ENCODE measurements at places on chromosomes 2 and 18. TPM values are rescaled to one million over a fixed set of nuclear protein-coding genes. Genes with fewer than 3 reads are reported as not detected.

DNA sequence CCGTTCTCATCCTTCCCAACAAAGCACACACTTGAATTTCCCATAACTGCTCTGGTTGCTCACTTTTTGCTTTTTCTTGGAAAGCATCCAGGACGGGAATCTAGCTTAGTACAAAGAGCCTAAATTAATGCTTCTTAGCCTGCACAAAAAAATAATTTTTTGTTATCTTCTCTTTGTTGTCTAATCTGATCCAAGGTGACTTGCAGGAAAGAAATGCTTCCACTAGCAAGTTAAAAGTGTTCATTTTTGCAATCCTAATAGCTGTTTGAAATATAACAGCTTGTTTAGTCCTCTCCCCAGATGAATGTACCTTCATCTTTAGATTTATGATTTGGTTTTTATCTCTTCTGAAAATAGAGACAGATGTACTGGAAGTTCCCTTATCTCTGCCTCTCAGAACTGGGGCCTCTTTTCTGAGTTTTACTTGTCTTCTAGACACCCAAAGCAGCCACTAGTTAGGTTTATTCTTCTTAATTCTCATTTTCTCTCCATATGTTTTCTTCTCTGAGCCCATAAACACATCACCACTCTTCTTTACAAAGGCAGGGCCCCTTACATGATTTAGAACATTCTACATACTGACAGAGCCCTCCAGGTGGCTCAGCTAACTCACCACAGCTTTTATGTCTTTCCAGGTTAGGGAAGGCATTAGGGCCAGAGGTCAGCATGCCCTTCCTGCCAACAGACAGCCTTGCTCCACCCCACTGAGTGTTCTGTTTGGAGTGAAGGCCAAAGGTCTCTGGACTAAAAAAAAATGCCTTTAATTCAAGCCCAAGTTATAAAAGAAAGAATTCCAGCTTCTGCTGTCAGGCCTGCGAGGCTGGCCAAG, 74.7 kb upstream of the MAP4K3 start:
- no peak for DNase-seq

- no peak for DNase-seq
Measured at GRCh38 chr18:29184654-29185053, 1007.7 kb upstream of the CDH2 start.

GRCh38 chr2:122486705-122487415, 731.4 kb downstream of the TSN start:
- DNase-seq: no peak

DNA sequence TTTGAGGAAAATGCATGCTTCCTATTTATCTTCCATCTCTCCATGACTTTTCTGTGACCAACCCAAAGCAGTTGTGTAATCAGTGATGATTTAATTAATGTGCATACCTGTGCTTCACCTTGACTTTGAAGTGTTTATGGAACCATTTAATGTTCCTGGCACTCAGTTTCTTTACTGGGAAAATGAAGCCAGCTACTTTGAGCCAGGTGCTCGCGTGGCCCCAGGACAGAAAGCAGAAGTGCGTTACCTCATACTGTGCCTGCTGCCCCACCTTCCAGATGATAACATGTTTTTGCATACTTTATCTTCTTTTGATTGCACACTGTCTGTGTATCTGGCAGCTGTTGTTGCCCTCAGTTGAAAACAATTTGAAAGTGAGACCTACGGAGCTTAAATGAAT, 61.3 kb downstream of the PMAIP1 start:
- no peak for DNase-seq

- no peak for DNase-seq
Measured at GRCh38 chr2:169301596-169302335, 60.6 kb downstream of the LRP2 start.

GRCh38 chr2:2448178-2448577, 117.1 kb upstream of the MYT1L start:
- no peak for DNase-seq

- no peak for DNase-seq
Measured at GRCh38 chr2:216596236-216596979, 36.8 kb upstream of the IGFBP2 start.

- no peak for DNase-seq
Measured at GRCh38 chr18:44539926-44540325, 140.8 kb upstream of the SETBP1 start.

DNA sequence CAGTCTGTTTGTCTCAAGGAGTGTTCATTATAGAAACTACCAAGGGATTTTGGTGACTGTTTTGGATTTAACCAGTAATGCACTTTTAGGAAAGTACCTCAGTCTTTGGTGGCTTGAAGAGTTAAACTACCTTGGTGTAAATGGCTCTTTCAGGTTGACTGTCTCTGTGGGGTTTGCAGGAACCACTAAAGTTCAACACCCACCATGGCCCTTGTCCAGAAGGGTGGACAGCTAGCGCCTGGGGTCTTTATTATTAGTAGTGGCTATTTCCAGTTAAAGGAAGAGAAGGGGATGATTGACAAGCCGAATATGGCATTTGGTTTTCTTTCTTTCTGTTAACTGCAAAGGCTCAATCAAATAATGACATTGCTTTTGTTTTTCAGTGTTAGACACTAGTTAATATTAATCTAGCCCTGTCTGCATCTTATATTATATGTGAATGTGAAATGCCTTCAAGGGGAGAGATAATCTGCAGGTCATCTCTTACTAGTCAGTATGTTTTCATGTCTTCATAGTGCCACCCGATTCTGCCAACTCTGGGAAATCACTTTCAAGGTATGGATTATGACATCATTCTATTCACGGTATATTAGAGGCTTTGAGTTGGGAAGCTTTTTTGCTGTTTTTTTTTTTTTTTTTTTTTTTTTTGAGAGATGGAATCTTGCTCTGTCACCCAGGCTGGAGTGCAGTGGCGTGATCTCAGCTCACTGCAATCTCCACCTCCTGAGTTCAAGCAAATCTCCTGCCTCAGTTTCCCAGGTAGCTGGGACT, 56.4 kb downstream of the MAP4K4 start:
- no peak for DNase-seq

- no peak for DNase-seq
Measured at GRCh38 chr2:223001797-223002175, 50.2 kb upstream of the KCNE4 start.

The ASTL gene
- total RNA-seq: not detected

The IL36G gene
- not detected for total RNA-seq

The SOX11 gene
- not detected for total RNA-seq

The GPR75 gene
- 4.0 TPM for total RNA-seq

The CROCC2 gene
- total RNA-seq: under 0.01 TPM
